Left lung (tissue), 14 donors: ENCODE measurements at places on chromosomes 12 and 14. TPM values are rescaled to one million over a fixed set of nuclear protein-coding genes. Genes with fewer than 3 reads are reported as not detected.
A peak's percentile ranks its signal among the peaks of the same experiment; 100 is the strongest.

The CD163 gene
- polyA plus RNA-seq, result 14.1 TPM

The AQP5 gene
- polyA plus RNA-seq, result 10.0 TPM

The RDH11 gene
- 65.9 TPM for polyA plus RNA-seq

- DNase-seq, result no peak
These were observed 3.0 kb downstream of the ETV6 start for GRCh38 chr12:11652351-11653040.

DNA sequence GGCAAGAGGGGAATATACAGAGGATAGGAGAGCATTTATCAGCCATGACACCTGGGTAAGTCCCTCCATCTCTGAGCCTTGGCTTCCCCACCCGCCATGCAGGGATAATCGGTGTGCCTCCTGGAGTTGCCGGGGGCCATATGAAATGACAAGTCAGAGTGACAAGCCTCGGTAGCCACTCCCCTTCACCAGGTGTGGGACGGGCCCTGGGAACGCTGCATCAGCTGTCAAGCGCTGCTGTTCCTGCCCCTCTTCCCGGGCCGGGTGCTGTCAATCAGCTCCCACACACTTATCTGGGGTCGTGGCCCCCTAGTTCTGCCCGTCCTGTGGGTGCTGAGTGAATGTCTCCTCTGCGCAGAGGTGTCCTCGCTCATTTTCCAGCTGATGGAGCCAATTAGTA lies 57.2 kb downstream of the MVK start:
- no peak for DNase-seq

- no peak for DNase-seq
These were observed 63.2 kb upstream of the PTPRR start for GRCh38 chr12:70983692-70984091.

The GNPTAB gene
- 50.7 TPM for polyA plus RNA-seq

- no peak for DNase-seq
These were observed 10.2 kb downstream of the HEATR5A start for GRCh38 chr14:31410048-31410650.

The TMPRSS12 gene
- polyA plus RNA-seq, result 0.12 TPM

The CATSPERB gene
- polyA plus RNA-seq, result 1.5 TPM

GRCh38 chr12:76057326-76057725 lies 25.8 kb upstream of the PHLDA1 start:
- no peak for DNase-seq

DNA sequence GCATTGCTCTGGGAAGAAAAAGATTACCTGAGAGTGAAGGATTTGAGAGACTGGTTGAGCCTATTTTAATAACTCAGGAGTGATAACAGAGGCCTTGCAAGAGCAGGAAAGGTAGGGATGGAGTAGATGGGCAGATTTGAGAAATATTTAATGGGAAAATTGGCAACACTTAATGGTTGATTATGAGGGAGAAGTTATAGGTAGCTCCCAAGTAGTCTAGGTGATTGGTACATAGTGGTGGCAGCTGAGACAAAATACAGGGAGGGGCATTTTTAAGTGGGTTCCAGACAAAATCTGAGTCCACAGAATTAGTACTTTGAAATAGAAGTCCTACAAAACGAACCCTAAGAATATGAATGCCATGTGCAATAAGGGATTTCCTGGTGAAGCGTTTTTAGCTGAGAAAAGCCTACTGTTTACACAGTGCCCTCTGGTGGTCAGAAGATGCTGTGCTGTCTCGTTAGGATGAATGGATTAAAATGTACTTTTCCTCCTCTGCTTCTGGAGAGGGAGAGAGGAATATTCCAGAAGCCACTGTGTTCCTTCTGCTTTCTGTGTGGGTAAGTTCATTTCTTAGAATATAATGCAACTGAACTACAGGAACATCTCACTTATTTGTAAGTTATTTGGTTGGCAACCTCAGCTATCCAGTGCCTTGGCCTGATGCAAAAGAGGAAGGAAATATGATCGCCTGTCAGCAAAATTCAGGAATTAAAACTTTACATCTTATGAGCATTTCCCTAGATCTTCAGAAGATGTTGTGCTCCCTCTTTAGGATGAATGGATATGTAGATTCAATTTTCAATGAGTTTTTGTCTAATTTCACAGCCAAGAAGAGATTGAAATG lies 6.5 kb downstream of the ZBTB1 start:
- peak; percentile 46 for DNase-seq

DNA sequence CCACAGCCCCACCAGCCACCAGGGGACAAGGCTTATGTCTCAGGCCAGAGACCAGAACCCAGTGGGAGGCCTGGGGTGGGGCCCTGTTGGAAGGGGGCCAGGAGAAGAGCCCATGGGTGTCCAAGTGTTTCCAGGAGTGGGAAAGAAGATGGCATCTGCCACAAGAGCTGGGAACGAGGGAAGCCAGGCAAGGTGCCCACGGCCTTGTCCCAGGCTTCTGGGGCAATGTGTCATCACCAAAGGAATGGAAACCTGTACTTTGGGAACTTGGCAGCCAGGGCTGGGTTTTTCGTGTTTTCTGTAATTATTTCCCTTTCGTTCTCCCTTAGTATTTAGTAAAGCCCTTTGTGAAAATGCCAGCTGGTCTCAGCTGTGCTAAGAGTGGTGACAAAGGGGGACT lies 5.3 kb upstream of the PGF start:
- DNase-seq, result no peak

The NRIP2 gene
- 8.1 TPM for polyA plus RNA-seq
